Lower lobe of right lung (tissue), 2 donors: ENCODE measurements at places on chromosomes 4 and X. TPM values are rescaled to one million over a fixed set of nuclear protein-coding genes. Genes with fewer than 3 reads are reported as not detected.
A peak's percentile ranks its signal among the peaks of the same experiment; 100 is the strongest.

Gene TRIM75
- not detected for total RNA-seq

Gene INTS6L
- total RNA-seq, result 6.9 TPM

Gene ADH5
- total RNA-seq, result 150 TPM

Gene CHRNA9
- not detected for total RNA-seq

Gene CT45A8
- not detected for total RNA-seq

Gene WDR19
- 40.1 TPM for total RNA-seq

Gene PABPC4L
- 0.56 TPM for total RNA-seq

Gene PLAC8
- 115 TPM for total RNA-seq

Gene ZIC3
- total RNA-seq, result not detected

Gene ZDHHC15
- 1.8 TPM for total RNA-seq

Gene STAP1
- total RNA-seq, result 3.4 TPM

GRCh38 chr4:8580321-8581093, at the start of gene GPR78:
GPR78 (plus strand) TSS chr4:8580392; CDS start chr4:8580983, 591 bp downstream.
- peaks cover 55% of the 10 kb centered on the region for H3K27me3 ChIP-seq
- no peak within 1 kb of the TSS for H3K27ac ChIP-seq
- no peaks in the 10 kb centered on the region for H3K4me1 ChIP-seq
- H3K36me3 ChIP-seq, result no peaks in the 10 kb centered on the region
- H3K4me3 ChIP-seq, result no peak within 1 kb of the TSS
- DNase-seq, result peak; percentile 66

DNA sequence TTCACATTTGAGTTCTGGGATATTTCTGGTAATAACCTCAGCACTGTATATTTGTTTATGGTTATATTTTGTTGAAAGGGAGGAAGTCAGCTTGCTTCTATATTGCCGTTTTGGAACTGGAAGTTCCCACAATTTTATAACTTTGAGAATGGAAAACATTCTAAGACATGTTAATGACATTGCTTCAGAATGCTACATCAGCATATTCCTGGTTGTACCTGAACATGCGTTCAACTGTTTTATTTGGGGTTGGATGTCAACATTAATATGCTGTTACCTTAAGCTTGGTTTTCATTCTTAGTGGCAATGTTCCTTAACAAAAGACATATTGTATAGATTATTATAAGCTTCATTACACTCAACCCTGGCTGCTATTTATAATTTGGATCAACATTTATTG, 489.4 kb upstream of the MAGEB18 start:
- no peaks in the 10 kb centered on the region for H3K4me1 ChIP-seq
- no peak overlapping the region for H3K27ac ChIP-seq
- no peaks in the 10 kb centered on the region for H3K27me3 ChIP-seq
- H3K36me3 ChIP-seq, result no peaks in the 10 kb centered on the region
- no peak for DNase-seq

DNA sequence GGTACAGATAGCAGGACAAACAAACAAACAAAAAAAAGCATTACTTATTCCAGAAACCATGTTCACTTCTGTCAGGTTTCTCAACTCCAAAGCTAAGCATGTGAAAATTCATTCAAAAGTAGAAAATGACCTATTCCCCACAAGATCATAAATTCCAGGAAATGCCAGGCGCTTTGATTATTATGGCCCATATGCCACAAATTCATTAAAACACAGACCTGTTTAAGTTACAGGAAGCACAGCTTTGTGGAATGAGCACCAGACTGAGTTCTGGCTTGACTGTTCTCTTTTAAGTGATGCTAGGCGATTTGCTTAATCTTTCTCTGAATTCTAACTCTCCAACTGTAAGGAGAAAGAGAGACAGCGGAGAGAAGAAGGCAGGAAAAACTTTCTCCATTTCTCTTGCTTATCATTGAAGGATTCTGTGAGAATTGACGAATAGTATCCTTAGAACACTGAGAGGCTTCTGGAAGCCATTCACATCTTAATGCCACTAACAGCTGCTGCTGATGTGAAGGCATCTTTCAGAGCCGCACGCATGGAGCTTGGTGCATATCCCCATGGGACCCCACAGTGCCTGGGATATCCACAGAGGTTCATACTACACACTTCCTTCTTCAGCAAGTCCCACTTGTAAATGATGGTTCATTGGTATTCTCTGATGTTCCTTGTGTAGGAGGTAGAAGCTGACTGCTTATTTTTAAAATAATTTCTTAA, 138.0 kb downstream of the ZNF674 start:
- no peaks in the 10 kb centered on the region for H3K4me1 ChIP-seq
- no peak overlapping the region for H3K27ac ChIP-seq
- H3K36me3 ChIP-seq, result no peaks in the 10 kb centered on the region

- H3K27ac ChIP-seq, result no peak overlapping the region
- no peaks in the 10 kb centered on the region for H3K27me3 ChIP-seq
- H3K4me3 ChIP-seq, result no peak overlapping the region
- H3K36me3 ChIP-seq, result no peaks in the 10 kb centered on the region
These were observed 325.0 kb downstream of the EVC2 start for GRCh38 chr4:5383191-5383980.

GRCh38 chr4:83413676-83414075, 41.9 kb downstream of the HELQ start:
- no peak overlapping the region for H3K27ac ChIP-seq
- peaks cover 78% of the 10 kb centered on the region for H3K36me3 ChIP-seq
- DNase-seq, result no peak
- no peaks in the 10 kb centered on the region for H3K4me1 ChIP-seq
- H3K4me3 ChIP-seq, result no peak overlapping the region

GRCh38 chrX:44267861-44268260, 75.6 kb downstream of the EFHC2 start:
- H3K4me3 ChIP-seq, result no peak overlapping the region
- no peak for DNase-seq
- no peaks in the 10 kb centered on the region for H3K36me3 ChIP-seq

DNA sequence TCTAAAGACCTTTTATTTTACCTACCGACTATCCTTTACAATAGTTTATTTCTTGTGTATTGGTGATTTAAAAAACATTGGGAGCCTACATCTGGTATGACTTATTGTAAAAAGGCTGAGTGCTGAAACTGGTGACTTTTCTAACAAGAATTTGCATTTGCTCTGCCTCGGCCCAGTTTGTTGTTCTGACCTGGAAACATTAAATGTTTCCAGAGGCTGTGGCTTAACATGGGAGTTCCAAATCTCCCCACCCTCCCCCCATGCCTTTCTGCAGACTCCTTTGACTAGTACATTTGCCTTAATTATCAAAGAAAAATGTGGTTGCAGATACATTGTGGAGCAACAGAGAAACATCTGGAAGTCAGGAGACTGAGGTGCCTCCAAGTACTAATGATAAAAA, 39.8 kb downstream of the SPCS3 start:
- H3K27me3 ChIP-seq, result no peaks in the 10 kb centered on the region
- no peaks in the 10 kb centered on the region for H3K36me3 ChIP-seq

- H3K27ac ChIP-seq, result no peak overlapping the region
- H3K27me3 ChIP-seq, result no peaks in the 10 kb centered on the region
- DNase-seq, result no peak
- no peaks in the 10 kb centered on the region for H3K4me1 ChIP-seq
These were observed 23.5 kb upstream of the SLC34A2 start for GRCh38 chr4:25632135-25632534.

DNA sequence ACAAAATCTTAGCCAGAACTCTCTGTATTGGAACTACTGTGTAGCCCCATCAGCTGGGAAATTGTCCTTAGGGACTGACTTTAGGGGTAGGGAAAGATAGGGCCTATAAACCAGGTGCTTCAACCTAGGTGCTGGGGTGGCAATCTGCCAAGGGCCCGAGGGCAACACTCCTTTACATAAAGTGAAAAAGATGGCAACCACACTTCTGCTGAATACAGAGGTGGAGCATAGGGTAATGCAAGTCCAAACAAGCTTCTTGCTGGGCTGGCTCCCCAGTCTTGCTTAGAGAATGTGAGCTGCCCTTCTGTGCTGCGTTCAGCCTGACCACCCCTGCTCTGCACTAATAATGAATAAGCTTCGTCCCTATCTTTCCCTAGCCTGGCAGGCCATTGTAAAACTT, 9.8 kb downstream of the ZBTB33 start:
- H3K4me3 ChIP-seq, result no peak overlapping the region
- H3K27me3 ChIP-seq, result no peaks in the 10 kb centered on the region
- no peak overlapping the region for H3K27ac ChIP-seq
- peaks cover 3% of the 10 kb centered on the region for H3K36me3 ChIP-seq
